ENCODE measurements at places on chromosomes 5 and 9.

DNA sequence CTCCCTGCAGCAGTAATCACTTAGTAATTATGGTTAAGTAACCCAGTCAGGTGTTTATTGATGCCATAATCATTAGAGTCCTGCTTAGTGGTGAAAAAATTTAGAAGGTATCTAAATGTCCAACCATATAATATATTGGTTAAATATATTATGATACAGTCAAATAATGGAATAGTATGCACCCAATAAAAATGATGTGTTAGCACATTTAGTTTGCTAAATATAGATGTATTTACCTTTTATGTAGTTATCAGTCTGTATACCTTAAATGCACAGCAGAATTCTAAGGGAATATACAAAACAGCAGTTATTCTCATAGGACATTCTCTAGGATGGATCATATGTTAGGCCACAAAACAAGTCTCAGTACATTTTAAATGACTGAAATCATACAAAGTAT lies 90.4 kb downstream of the PRKACG start:
- no peak for DNase-seq

DNA sequence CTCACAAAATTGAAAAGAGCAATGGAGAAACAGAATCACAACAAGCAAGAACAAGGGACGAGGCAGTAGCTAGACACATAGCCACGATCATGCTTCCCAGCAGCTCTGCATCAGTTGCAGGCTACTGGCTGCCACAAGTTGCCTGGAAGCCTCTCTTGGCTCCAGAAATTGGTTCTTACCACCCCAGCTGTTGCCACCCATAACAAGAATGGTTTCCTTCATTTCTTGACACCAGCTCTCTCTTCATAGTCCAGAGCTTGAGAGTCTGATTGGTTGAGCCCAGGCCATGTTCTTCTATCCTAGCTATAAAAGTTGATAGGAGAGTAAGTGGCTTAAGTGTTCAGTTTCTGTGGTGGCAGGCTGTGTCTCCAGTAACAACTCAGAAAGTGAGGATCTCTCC lies 210.7 kb upstream of the ANKRD55 start:
- no peak for DNase-seq

DNA sequence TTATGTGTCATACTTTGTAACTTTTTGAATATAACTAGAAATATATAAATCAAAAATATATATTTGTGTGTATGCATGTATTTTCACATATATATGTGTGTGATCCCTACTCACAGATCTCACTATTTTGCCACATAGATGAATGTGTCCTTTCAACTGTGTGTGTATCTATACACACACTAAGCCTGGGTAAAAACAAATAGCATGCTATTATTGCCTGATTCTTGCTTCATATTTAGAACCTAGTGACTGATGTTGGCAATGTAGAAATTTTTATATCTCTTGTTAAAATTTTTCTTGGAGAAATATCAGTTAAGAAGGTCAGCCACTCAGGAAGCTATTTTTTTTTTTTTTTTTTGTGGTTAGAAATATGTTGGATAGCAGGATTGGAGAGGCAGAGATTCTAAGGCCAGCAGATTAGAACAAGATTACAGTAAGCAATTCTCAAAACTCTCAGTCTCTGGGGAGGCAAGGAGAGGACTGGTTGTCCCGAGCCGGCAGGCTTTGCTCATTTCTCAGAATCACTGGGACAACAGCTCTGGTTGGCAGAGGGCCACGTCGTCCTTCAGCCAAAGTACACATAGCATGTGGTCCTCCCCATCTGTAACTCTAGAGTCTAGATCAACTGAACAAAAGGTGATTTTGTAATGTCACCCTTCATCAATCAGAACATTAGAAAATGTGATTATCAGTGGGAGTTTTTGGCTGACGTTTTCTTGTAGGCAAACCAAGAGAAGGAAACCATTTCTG lies 19.7 kb downstream of the C6 start:
- no peak for DNase-seq

DNA sequence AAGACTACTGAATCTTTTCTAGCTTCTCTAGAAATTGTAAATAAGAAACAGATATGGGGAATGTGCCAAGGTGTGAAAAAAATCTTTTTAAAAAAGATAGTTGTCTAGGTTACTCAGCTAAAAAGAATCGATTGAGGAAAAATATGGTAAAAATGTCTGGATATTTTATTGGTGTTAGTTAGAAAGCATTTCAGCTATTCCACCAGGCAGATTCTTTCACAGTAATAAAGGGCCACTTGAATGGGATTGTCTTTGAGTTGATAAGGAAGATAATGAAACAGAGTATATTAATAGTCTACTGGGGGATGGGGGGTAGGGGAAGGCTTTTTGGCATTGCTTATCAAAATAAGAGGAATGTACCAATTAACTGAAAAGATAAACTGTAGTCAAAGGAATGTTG lies 51.9 kb downstream of the SLIT3 start:
- DNase-seq, result no peak

- no peak for DNase-seq
Measured at GRCh38 chr5:42492974-42493373, 69.7 kb downstream of the GHR start.

GRCh38 chr5:169695025-169695625 lies 58.0 kb downstream of the DOCK2 start:
- no peak for DNase-seq

- no peak for DNase-seq
Measured at GRCh38 chr5:167296661-167297060, 994.8 kb upstream of the WWC1 start.

DNA sequence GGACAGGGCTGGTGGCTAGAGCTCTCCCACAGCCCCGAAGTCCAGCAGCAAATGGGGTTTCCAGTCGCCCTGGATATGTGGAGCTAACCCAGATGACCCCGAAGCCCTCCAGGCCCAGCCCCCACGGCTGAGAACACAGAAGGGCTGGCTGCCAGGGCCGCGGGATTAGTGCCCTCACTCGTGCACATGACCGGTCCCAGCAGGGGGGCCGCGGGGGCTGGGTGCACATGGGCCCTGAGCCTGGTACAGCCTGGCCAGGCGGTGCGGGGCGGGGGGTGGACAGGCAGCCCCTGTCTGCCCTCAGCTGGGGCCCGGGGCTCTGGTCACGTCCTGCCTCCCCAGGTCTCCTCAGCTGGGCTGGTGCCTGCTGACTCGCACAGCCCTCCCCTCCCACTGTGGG lies 5.9 kb downstream of the SSNA1 start:
- DNase-seq, result no peak

GRCh38 chr9:72539824-72540347 lies 18.5 kb downstream of the TMC1 start:
- no peak for DNase-seq

GRCh38 chr5:72314571-72315172 lies 5.4 kb downstream of the MRPS27 start:
- no peak for DNase-seq

GRCh38 chr9:108168236-108168850 lies 678.8 kb upstream of the KLF4 start:
- DNase-seq, result no peak

Measured in T follicular helper cell (primary cell).